ENCODE measurements at places on chromosomes 5 and 9. TPM values are rescaled to one million over a fixed set of nuclear protein-coding genes. Genes with fewer than 3 reads are reported as not detected.

Gene CCL27
- 0.41 TPM for total RNA-seq

Gene PIK3R1
- total RNA-seq: 132 TPM

Gene REEP2
- total RNA-seq: 6.6 TPM

Gene CLINT1
- 48.6 TPM for total RNA-seq

Gene CCDC192
- total RNA-seq: not detected

Gene IFNB1
- not detected for total RNA-seq

Gene C7
- 175 TPM for total RNA-seq

Gene SPINK7
- not detected for total RNA-seq

Gene GPR151
- total RNA-seq: not detected

Gene SV2C
- total RNA-seq: 0.44 TPM

GRCh38 chr5:10333154-10334006 is 20.1 kb upstream of the MARCHF6 start:
- peak overlapping the region; percentile 74 for H3K4me3 ChIP-seq
- H3K27ac ChIP-seq: peak overlapping the region; percentile 82

- no peaks in the 10 kb centered on the region for H3K36me3 ChIP-seq
- no peak overlapping the region for H3K4me3 ChIP-seq
- peaks cover 27% of the 10 kb centered on the region for H3K4me1 ChIP-seq
- no peak overlapping the region for H3K27ac ChIP-seq
- H3K27me3 ChIP-seq: no peaks in the 10 kb centered on the region
Observed at GRCh38 chr9:128009639-128010038, 28.9 kb upstream of the EEIG1 start.

DNA sequence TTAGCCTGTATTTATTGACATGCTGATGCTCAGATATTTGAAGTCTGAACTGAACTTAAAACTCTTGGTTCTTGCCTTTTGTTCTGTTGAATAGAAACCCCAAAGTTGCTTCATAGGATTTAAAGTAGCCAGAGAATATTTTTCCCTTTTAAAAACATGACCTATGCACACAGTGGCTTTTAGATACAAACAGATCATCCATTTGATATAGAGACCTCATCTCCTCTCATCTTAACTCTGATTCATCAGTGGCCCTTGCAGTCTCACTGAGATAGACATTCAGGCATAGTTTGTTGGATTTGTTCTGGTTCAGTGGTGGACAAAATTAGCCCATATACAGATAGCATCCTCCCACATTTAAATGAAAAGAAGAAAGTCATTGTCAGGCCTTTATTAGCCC is 43.5 kb upstream of the PJA2 start:
- H3K4me3 ChIP-seq: no peak overlapping the region
- peaks cover 18% of the 10 kb centered on the region for H3K4me1 ChIP-seq
- no peak overlapping the region for H3K27ac ChIP-seq
- DNase-seq: no peak

DNA sequence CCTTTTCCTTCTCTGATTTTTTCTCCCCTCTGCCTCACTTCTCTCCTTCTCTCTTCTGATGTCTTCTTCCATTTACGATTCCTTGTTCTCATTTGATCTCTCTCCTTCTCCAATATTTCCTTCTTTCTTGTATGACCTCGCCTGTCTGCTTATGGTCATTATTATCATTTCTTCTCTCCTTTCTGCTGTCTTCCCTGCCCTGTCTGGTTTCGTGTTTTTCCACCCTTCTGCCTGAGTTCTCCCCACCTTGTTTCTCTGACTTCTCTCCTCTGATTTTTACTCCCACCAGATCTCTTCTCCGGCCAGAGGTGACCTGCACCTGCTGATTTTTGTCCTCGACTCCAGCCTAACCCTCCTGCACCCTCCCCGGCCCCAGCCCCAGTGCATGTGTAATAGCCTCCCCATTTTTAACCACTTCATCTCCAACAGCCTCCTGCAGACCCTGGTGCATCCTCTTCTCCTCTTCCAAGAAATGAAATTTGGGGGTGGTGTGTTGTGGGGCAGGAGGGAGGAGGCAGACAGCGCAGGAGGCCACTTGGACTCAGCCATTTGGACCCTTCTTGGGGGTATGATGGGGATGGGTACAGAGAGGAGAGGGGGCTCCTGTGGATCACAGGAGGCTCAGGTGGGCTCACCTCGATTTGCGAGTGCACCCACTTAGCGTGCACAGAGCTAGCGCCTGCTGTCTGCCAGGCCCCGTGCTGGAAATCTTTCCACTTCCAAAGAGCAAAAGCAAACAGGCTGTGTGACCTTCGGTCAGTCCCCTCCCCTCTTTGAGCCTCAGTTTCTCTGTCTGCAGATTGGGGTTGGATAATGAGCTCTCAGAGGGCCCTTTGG is 32.5 kb downstream of the GSN start:
- H3K27ac ChIP-seq: peak overlapping the region; percentile 98
- peaks cover 39% of the 10 kb centered on the region for H3K36me3 ChIP-seq
- H3K4me3 ChIP-seq: peak overlapping the region; percentile 72
- DNase-seq: no peak
- no peaks in the 10 kb centered on the region for H3K27me3 ChIP-seq

DNA sequence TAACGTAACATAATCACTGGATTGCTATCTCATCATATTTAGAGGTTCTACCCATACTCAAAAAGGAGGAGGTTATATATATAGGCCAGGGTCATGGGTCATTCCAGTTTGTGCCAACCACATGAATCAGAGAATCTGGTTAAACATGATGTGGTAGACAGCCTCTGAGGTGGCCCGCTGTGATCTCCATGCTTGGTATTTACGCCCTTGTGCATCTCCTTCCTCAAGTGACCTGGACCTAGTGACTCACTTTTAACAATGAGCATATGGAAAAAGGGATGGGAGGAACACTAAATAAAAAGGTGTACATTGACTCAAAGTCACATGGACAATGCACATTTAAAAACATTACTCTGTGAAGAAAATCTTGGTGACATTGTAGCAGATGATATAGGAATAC is 77.7 kb upstream of the CTNND2 start:
- no peak for DNase-seq
- H3K36me3 ChIP-seq: no peaks in the 10 kb centered on the region
- no peak overlapping the region for H3K27ac ChIP-seq
- H3K4me1 ChIP-seq: no peaks in the 10 kb centered on the region
- no peak overlapping the region for H3K4me3 ChIP-seq
- no peaks in the 10 kb centered on the region for H3K27me3 ChIP-seq

DNA sequence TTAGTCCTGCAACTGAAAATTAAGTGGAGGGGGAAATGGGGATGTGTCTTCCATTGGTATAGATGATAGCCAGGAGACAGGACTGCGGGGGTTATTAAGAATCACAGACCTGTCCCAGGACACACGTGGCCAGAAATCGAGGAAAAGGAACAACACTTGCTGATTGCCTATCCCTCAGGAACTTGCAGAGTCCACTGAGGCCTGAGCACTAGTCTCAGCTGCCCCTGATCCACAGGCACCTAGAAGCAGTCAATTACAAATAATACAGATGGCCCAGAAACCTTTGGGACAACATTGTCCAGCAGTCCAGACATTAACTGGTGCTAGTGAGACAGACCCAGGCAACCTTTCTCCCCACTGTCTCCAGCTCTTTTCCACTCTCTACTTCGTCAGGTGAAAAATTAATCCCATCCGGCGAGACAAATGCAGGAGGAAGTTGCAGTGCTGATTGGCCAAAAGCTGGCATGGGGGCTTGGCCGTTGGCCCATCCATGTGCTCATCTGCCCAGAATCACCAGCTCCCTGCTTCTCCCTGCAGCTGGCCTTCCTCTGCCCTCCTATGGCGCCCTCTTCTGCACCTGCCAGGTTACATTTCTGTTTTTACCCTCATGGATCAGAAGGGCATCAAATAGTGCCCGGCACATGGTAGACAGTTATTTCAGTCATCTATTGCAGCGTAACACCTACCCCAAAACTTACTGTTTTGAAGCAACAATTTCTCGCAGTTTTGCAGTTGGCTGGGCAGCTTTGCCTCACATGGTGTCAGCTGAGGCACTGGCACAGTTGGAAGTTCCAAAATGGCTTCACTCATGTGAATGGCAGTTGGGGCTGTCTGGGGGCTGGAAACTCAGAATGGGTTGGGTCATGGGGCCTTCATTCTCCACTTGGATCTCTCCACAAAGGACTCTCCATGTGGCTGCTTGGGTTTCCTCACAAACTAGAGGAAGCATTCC is 3.6 kb upstream of the B4GALT1 start:
- peak; percentile 68 for DNase-seq
- H3K4me3 ChIP-seq: no peak overlapping the region
- no peaks in the 10 kb centered on the region for H3K36me3 ChIP-seq
- H3K4me1 ChIP-seq: peaks cover 50% of the 10 kb centered on the region

GRCh38 chr9:127447416-127448111 is 3.6 kb downstream of the RPL12 start:
- peaks cover 44% of the 10 kb centered on the region for H3K4me1 ChIP-seq
- H3K27ac ChIP-seq: no peak overlapping the region

DNA sequence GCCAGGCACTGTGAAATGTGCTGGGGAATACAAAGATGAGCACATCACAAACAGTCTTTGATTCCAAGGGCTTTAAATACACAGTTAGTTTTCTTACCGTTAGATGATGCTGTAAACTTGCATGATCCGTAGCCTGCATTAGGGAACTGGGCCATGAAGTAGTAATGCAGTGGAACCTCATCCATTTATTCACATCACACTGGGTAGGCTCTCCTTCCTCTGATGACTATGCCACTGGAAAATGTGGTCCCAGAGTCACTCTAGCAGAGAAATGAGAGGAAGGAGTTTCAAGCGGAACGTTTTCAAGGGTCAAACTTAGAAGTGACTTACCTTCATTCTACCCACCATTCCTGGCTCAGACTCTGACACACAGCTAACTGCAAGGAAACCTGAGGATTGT is 26.4 kb downstream of the ZFAND5 start:
- no peaks in the 10 kb centered on the region for H3K36me3 ChIP-seq
- H3K4me3 ChIP-seq: no peak overlapping the region
- H3K4me1 ChIP-seq: no peaks in the 10 kb centered on the region
- no peak for DNase-seq

GRCh38 chr9:71791875-71792274 is 23.6 kb upstream of the CEMIP2 start:
- no peak overlapping the region for H3K27ac ChIP-seq
- no peak for DNase-seq
- H3K4me3 ChIP-seq: no peak overlapping the region
- H3K4me1 ChIP-seq: no peaks in the 10 kb centered on the region

DNA sequence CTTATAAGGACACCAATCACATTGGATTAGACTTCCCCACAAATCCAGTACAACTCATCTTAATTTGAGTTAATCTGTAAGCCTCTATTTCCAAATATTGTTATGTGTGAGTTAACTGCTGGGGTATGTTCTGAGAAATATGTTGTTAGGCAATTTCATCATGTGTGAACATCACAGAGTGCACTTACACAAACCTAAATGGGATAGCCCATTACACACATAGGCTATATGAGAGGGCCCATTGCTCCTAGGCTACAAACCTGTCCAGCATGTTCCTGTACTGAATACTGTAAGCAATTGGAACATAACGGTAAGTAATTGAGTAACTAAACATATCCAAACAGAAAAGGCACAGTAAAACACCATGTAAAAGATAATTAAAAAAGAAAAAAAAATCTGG is 19.1 kb upstream of the ARSI start:
- no peaks in the 10 kb centered on the region for H3K36me3 ChIP-seq
- H3K4me1 ChIP-seq: peaks cover 10% of the 10 kb centered on the region
- DNase-seq: no peak

DNA sequence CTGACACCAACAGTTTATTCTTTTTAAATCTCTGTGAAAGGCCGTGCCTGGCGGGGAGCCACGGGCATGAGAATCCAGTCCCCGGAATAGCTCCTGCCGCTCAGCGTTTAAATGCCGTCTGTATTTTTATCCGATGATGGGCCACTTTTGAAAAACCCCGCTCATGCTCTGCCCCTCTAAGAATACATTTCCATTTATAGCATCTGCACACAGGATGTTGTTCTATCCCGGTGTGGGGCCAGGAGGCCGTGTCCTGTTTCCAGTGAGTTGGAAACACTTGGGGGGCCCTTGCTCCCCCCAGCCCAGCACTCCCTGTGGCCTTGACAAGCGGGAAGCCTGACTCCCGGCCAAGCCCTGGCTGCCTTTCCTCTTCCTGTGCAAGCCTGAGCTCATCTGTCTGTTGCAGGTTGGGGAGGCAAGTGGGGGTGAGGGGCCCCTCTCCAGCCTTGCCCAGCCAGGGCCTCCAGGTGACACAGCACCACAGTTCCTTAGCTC is 39.0 kb downstream of the ERGIC1 start:
- peaks cover 89% of the 10 kb centered on the region for H3K4me1 ChIP-seq
- no peaks in the 10 kb centered on the region for H3K36me3 ChIP-seq
- DNase-seq: peak; percentile 85
- H3K4me3 ChIP-seq: peak overlapping the region; percentile 19
- peak overlapping the region; percentile 95 for H3K27ac ChIP-seq

GRCh38 chr9:117523531-117524153 is 108.8 kb upstream of the ASTN2 start:
- no peaks in the 10 kb centered on the region for H3K36me3 ChIP-seq
- no peaks in the 10 kb centered on the region for H3K4me1 ChIP-seq
- DNase-seq: no peak
- H3K27ac ChIP-seq: no peak overlapping the region
- H3K4me3 ChIP-seq: no peak overlapping the region

GRCh38 chr9:17988489-17988888 is 409.6 kb downstream of the SH3GL2 start:
- no peaks in the 10 kb centered on the region for H3K4me1 ChIP-seq
- H3K27ac ChIP-seq: no peak overlapping the region
- H3K27me3 ChIP-seq: no peaks in the 10 kb centered on the region

DNA sequence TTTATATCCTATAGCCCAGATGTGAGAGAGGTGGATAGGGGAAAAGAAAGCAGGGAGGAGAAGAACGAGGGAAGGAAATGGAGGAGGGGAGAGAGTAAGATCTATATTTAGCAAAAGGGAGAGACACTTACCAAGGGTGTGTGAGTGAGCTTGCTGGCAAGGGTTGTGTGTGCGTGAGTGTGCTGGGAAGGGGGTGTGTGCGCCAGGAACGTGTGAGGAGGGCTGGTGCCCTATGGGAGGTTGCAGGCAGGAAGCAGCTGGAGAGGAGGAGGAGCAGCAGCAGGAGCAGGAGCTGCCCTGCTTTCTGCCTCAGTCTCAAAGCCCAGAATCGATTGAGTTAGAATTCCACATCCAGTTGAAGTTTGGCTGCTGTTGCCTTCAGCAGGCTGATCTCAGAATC is 148.3 kb upstream of the RUSC2 start:
- peak overlapping the region; percentile 57 for H3K4me3 ChIP-seq
- H3K4me1 ChIP-seq: peaks cover 61% of the 10 kb centered on the region
- DNase-seq: peak; percentile 66
- peak overlapping the region; percentile 75 for H3K27ac ChIP-seq
- H3K27me3 ChIP-seq: no peaks in the 10 kb centered on the region

GRCh38 chr5:157877821-157878220 is 18.9 kb upstream of the CLINT1 start:
- no peak overlapping the region for H3K27ac ChIP-seq
- H3K36me3 ChIP-seq: no peaks in the 10 kb centered on the region
- no peaks in the 10 kb centered on the region for H3K4me1 ChIP-seq
- DNase-seq: no peak
- H3K27me3 ChIP-seq: no peaks in the 10 kb centered on the region

Measured in left ventricle myocardium inferior (tissue), 1 donor.